Suppressor macrophage treated with lipopolysaccharide for 1 hour (primary cell): ENCODE measurements at places on chromosomes 7 and 10.

- DNase-seq = peak; percentile 13
Observed at GRCh38 chr7:43870316-43870715, 999 bp upstream of the MRPS24 start.

GRCh38 chr7:130145424-130146100 lies 59.6 kb downstream of the TMEM209 start:
- no peak for DNase-seq

GRCh38 chr7:70694971-70695794 lies 436.8 kb upstream of the GALNT17 start:
- DNase-seq = peak; percentile 12

- no peak for DNase-seq
Observed at GRCh38 chr7:135770139-135770710, 21.6 kb upstream of the FAM180A start.

DNA sequence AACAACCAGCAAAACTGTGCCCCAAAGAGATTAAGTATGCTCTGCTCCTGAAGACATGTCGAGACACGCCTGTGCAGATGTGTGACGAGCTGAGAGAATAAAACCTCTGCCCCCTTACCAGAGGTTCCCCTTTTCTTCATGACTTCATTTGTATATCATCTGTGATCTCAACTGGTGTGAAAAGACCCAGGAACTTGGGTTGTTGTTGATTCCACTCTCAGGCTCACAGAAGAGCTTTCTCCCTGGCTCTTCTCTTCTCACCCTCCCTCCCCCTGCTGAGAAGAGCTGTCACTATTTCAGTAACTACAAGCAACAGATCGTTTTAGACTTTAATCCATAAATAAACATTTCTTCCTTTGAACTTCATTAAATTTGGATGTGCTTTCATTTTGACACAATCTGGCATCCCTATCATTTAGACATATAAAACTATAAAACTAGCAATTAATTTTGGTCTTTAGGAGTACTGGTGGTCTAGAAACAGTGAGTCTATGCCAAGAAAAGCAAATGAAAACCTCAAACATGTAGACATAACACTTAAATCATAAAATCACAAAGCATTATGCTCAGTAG lies 179.3 kb upstream of the FZD8 start:
- DNase-seq = no peak

GRCh38 chr10:89543841-89544240 lies 8.4 kb upstream of the SLC16A12 start:
- no peak for DNase-seq

DNA sequence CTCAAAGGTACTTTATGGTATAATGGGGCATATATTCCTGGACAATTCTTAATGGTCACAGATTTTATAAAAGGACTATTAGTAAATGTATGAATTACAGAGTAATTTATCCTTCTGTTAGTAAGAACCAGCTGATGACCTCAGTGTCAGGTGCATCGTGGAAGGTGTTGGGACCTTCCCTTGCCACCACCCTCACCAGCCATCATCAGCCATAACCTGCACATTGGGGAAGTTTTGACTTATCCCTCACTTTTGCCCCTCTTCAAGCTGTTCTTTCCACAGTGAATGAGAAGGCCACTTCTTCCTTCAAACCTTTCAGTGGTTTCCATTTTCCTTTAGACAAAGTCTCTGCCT lies 52.2 kb downstream of the FIGNL1 start:
- peak; percentile 39 for DNase-seq

DNA sequence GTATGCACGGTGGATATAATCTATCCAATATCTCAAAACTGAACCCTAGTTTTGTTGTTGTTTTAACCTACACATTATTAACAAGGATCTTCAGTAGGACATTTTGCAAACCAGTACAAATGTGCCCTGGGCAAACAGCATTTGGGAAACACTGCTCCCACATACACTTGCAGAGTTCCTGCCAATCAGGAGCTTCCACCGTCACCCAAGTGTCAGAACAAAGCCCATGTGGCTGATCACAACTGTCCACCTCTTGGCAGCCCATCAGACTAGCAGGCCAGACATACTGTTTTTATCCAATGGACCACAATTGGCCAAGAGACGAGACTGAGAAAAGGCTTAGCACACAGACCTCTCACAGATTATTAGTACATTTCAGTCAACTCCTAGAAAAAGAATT lies 200.4 kb downstream of the FAM107B start:
- no peak for DNase-seq

DNA sequence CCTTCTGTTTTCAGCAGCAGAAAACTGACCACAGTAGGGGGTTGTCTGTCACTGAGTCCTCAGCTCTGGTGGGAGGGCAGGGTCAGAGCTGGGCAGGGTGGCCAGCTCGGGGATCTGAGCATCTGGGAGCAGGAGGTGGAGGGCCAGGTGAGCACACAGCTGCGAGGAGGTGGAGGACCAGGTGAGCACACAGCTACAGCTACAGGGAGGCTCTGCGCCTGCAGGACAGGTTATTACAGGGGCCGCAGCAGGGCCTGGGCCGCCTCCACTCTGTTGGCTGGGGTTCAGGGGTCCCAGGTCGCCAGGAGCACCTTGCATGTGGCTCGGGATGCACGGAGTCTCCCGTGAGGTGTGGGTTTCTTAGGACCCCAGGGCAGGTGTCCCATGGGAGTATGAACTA lies 52.4 kb upstream of the PRKAR1B start:
- DNase-seq = no peak

- peak; percentile 63 for DNase-seq
Observed at GRCh38 chr10:110212119-110213006, 5.0 kb downstream of the MXI1 start.

DNA sequence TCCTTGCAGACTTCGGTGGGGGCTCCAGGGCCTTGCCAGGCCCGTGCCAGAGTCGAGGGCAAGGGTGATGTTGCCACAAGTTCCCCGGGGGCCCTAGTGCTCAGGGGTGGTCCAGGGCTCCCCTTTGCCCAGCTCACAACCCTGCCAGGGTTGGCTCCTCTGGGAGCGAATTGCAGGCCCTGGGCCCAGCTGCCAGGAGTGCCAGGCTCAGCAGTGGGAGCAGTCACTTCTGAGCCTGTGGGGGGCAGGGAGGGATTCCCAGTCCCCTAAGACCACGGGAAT lies 43.8 kb downstream of the TCERG1L start:
- no peak for DNase-seq

- no peak for DNase-seq
Observed at GRCh38 chr7:6323967-6324701, 51.7 kb upstream of the CYTH3 start.

DNA sequence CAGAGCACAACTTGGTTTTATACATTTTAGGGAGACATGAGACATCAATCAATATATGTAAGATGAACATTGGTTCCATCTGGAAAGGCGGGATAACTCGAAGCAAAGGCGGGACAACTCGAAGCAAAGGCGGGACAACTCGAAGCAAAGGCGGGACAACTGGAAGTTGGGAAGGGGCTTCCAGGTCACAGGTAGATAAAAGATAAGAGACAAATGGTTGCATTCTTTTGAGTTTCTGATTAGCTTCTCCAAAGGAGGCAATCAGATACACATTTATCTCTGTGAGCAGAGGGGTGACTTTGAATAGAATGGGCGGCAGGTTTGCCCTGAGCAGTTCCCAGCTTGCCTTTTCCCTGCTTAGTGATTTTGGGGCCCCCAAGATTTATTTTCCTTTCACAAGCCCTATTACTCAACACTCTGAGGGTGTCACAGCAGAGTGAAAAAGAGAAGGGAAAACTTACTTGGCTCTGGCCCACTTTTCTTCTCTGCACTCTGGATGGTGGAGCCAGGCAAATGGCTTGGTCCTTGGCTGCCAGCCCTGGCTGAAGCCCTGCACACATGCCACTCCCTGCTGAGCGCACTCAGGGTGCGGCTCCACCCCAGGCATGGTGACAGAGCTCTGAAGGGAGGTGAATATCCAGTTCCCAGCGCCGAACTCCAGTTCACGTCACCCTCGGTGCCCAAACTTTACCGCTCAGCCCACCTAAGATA lies 46.7 kb downstream of the PARD3 start:
- DNase-seq = no peak

DNA sequence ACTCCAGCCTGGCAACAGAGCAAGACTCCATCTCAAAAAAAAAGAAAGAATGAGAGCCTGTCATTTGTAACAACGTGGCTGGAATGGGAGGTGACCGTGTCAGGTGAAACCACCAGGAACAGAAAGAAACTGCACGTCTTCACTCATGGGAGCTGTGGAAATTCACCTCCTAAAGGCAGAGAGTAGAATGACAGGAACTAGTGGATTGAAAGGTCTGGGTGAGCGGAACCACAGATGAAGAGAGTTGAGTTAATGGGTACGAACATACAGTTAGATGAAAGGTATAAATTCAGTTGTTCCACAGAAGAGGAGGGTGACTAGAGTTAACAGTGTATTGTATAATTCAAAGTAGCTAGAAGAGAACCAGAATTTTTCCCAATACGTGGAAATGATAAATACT lies 78.6 kb downstream of the MAD1L1 start:
- DNase-seq = no peak

DNA sequence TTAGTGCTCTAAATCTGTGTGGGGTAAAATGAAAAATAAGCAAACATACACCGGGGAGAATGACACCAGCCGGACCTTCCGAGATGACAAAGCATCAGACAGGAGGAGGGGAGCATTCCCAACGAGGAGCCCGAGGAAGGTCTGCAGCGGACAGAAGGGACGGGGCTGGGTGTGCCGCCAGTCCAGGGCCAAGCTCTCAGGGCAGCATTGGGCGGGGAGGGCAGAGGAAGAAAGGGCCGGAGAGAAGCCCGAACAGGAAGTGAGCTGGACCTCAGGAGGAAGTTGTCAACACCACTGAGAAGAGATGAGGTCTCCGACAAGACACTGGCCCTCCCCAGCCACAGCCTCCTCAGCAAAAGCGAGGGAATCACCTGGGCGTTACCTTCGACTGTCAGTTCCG lies 182.6 kb upstream of the RNF32 start:
- DNase-seq = no peak

DNA sequence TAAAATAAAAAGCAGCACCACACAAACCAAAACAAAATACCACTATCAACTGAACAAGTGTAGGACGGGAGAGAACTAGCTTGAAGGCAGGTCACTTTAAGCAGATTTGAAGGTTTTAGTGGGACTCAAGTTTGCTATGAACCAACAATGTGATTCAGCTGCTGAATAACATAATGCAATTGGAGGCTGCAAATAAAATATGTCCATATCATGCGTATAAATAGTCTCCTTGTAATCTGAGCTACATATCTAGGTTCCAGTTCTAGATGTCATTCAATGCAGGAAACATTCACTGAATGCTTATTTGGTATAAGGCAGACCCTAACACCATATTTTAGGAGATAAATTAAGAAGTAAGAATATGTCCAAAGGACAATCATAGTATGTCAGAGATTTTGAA lies 81.4 kb upstream of the KCNIP2 start:
- no peak for DNase-seq

DNA sequence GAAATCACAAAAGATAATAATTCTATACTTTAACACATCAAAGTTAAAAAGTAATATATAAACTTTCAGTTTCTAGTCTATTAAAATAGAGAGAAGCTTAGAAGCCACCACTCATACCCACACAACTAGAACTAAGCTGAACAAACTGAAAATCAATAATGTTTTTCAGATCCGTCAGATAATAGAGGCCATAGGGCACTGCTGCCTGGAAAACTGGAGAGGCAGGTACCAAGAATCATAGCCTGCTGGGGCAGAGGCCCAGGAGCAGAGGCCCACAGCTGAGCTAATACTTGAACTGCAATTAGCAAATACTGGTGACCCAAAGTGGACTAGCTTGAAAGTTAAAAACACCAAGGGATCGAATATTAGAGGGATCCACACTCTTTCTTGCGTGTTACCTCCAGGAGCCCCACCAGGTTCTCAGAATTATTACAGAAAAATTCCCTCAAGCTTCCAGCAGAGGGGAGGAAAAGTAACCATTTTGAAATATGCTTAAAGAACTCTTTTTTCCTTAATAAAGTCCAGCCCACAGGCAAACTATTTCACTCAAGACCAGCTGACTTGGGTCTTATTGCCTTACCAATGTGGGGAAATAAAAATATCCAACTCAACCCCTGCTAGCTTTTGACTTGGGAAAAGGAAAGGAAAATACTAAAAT lies 774.1 kb upstream of the IGFBP3 start:
- no peak for DNase-seq

DNA sequence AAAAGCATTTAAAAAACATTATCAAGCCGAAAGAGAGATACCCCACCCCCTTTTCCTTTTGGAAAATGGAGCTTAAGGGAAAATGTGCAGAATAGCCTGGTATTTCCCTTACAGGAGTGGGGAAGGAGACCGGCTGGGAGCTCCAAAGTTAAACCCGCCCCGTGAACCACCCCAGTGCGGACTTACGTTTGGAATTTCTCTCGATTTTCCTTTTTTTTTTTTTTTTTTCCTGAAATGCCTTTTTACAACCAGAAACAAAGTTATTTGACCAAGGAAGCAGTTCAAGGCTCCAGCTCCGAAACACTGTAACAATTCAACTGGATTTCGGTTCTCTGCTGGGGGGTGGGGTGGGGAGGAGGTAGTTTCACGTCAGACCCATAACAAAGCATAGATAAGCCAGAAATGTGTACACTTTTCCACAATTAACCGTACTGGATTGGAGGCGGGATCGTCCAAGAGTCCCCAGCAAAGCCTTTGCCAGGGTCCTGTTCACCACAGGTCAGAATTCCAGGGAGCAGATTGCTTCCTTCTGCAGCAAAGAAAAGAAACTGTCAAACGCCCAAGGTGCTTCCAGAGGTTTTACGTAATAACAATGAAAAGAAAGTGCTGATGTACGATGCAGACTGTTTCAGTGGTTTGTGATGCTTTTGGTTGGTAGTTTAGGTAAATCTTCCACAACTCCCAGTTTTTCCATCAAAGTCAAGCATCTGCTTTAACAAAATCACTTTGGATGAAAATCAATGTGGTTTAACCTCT lies 6.7 kb downstream of the SKIDA1 start:
- no peak for DNase-seq

GRCh38 chr10:96833220-96834001 lies 1.3 kb downstream of the LCOR start:
- peak; percentile 42 for DNase-seq

- DNase-seq = no peak
Observed at GRCh38 chr10:51230887-51231585, 156.7 kb downstream of the PRKG1 start.

DNA sequence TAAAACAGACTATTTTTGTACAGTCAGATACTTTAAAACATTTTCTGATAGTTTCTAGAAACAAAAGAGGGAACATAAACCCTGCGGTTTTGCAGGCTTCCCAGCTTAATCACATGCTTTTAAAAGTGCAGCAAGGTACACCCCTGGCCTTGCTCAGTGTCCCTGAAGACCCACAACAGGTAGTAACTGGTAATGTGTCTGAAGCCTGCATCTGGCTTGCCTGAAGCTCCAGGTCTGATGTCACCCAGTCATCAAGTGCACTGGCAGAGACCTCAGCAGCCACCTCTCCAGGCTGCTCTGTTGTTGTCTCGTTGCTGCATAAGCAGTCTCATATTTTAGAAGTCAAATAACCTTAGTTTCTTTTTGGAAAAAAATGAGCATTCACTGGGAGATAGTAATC lies 376.1 kb upstream of the MTPN start:
- no peak for DNase-seq

DNA sequence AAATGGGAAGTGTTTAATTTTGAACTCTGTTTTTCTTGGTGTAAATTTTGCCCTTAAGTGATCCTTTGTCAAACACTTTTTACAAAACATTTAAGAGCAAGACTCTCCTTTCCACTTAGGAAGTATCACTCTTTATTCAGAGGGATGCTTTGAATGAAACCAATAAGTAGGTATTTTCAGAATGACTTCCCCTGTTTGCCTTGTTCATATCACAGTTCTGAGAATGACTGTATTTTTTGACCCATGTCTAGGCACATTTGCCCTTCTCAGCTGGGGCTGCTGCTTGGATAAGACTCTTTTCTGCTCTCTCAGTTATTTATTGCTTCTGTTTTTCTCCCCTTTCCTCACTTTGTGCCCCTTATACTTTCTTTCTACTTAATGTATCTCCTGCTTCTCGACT lies 98.2 kb downstream of the CCNY start:
- no peak for DNase-seq
